ENCODE measurements at places on chromosomes 2 and 18. TPM values are rescaled to one million over a fixed set of nuclear protein-coding genes. Genes with fewer than 3 reads are reported as not detected.

GTF2A1L gene
- not detected for total RNA-seq

DNA sequence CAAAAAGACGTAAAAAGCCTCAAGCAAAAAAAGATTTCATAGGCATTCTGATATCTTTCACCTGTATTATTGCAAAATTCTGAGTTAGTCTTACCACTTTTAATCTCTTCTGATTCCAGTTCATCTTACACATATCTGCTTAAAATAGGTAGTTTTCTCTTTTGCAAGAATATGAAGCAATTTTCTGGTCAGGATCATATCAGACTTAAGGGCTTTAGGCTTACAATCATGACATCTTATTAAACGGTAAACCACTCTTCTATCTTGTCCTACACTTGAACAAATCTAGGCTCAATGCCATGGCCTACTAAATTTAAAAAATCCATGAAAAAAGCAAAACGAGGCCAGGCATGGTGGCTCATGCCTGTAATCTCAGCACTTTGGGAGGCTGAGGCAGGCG, 50.1 kb upstream of the GAREM1 start:
- DNase-seq, result no peak

BMP10 gene
- total RNA-seq, result 0.46 TPM

- DNase-seq, result no peak
Observed at GRCh38 chr2:14079576-14079975, 552.9 kb upstream of the LRATD1 start.

MDH1 gene
- 440 TPM for total RNA-seq

DNA sequence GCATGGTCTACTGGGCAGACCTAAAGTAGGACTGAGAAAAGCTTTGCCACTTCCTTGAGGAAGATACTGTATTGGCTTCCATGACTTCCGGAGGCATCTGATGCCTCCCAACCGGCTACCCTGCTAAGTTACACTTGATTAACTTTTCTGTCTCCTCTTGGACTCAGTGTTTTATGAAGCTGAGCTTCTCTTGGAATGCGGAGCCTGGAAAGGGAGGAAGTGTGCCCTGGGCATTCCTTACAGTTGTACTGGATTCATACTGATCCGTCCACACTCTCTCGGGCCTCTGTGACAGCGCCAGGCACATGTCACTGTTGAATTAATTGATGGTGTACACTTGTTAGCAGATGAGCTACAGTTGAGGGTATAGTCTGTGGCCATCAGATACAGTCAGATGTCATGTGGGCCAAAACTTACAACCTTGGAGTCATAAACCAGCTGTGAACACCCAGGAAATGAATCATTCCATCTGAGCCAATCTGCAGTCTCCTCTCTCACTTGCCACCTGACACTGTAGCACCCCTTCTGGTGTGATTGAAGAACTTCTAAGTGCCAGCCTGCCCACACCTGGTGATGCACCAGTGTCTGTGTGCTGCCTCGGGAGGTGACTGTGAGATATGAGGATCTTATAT, 122.5 kb downstream of the FHOD3 start:
- peak; percentile 99 for DNase-seq

MTIF2 gene
- total RNA-seq, result 63.9 TPM

DNA sequence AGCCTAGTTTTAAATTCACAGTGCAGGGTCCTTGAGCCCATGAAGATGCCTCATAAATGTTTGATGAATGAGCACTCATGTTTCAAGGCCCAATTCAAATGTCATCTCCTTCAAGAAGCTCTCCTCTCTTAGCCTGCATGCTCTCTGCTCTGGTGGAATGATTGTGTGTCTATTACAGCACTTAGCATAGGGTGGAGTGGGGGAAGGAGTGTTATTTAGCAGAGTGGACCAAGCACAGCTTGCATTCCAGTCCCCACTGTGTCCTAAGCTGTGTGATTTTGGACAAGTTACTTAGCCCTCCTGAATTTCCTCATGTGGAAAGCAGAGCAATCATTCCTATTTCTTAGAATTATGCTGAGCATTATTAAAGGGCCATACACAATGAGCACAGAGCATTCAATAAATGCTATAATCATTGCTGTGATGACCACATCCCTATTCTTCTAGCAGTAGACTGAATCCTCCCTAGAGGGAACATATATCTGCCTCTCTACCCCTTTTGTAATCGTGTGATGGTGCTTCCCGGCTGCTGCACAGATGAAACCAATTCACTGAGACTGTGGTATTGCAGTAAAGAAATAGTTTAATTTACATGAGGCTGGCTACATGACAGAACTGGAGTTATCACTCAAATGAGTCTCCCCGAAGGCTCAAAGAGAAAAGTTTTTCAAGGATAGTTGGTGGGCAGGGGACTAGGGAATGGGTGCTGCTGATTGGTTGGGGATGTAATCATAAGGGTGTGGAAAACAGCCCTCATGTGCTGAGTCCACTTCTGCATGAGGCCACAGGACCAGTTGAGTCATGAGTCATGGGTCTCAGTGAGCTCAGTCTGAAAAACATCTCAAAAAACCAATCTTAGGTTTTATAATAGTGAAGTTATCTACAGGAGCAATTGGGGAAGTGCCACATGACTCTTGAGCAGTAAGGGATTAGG, 173.4 kb upstream of the NDUFV2 start:
- no peak for DNase-seq

GRCh38 chr2:236618370-236618769, 48.7 kb downstream of the ACKR3 start:
- no peak for DNase-seq

- DNase-seq, result no peak
Observed at GRCh38 chr2:128366713-128367511, 48.2 kb upstream of the HS6ST1 start.

- no peak for DNase-seq
Observed at GRCh38 chr2:220877897-220878296, 694.2 kb downstream of the EPHA4 start.

DNA sequence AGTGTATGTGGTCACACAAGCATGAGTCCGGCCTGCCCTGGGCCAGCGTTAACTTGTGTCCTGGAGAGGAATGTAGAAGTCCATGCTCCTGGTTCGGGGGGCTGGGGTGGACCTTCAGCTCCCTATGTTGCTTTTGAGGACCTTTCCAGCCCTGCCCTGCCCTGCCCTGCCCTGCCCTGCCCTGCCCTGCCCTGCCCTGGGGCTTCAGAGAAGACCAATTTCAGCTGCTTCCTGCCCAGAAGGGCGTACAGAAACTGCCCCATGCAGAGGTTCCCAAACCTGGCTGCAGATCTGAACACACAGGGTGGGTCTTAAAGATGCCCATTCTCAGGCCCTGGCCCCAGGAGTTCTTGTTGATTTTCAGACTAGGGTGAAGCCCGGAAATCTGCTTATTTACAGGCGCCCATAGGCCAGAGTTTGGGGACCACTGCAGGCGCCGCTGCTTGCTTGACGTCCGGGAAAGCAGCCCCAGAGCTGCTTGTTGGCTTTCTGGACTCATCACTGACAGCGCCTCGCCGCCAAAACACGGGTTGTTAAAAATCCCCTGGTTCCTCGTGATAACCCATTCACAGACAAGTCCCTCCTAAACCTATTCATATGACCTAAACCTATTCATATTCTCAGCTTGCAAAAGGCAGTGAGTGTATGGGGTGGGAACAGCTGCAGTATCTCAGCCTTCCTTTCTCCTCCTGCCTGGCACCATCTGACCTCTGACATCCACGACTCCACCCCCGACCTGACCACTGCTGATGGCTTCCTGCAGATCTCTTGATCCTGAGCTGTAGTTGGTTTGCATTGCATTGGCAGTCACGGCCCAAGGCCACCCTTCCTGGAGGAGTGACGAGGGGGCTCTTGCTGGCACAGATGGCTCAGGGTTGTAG, 198.3 kb downstream of the GLI2 start:
- no peak for DNase-seq

SEPTIN2 gene
- total RNA-seq, result 393 TPM

- DNase-seq, result no peak
Observed at GRCh38 chr2:39269941-39270340, 26.2 kb upstream of the CDKL4 start.

PTH2R gene
- total RNA-seq, result not detected

- DNase-seq, result no peak
Observed at GRCh38 chr2:188297978-188298377, 6.3 kb downstream of the GULP1 start.

CDK5R2 gene
- total RNA-seq, result 0.03 TPM

SERPINB13 gene
- not detected for total RNA-seq

CYP26B1 gene
- 0.02 TPM for total RNA-seq

GRCh38 chr18:44509048-44509447, 171.6 kb upstream of the SETBP1 start:
- no peak for DNase-seq

KLHL30 gene
- 6.3 TPM for total RNA-seq

DNA sequence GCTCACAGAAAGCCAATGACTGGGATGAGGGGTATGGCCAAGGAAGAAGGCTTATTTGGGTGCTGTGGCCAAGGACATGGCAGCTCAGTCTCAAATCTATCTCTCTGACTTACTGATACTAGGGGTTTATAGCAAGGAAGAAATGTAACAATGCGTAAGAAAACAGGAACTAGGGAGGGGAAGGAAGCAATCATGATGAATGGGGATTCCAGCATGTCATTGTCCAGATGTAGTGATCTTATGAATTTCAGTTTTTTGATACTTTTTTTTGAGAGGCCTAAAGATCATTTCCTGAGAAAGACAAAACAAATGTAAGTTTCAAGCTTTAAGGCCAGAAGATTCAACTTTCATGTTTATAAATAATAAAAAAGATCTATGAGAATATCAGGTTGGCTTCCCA, 298.6 kb upstream of the FAM98A start:
- DNase-seq, result no peak

GRCh38 chr18:72652990-72653593, 109.0 kb upstream of the CBLN2 start:
- peak; percentile 5 for DNase-seq

GRCh38 chr2:174122185-174122584, 126.1 kb downstream of the OLA1 start:
- DNase-seq, result no peak

- DNase-seq, result no peak
Observed at GRCh38 chr2:161555826-161556225, 68.4 kb upstream of the SLC4A10 start.

SCYGR4 gene
- not detected for total RNA-seq

DNA sequence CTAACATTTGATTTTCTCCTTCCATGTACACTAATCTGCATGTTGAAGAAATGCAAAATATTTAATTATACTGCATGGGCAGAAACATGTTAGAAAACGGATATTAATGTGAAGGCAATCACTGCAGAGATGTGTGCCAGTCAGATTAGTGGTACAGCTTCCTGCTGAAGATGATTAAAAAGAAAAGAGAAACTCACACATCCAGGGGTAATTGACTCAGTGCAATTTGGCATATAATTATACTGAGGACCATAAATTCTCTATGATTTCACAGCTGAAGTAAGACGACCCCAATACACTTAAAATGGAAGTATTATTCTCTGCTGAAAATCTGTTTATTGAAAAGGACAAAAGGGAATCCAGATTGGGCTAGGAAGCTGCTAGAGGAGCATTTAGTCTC, 243.4 kb downstream of the TGIF1 start:
- no peak for DNase-seq

COLEC11 gene
- total RNA-seq, result not detected

ADCYAP1 gene
- not detected for total RNA-seq

DNA sequence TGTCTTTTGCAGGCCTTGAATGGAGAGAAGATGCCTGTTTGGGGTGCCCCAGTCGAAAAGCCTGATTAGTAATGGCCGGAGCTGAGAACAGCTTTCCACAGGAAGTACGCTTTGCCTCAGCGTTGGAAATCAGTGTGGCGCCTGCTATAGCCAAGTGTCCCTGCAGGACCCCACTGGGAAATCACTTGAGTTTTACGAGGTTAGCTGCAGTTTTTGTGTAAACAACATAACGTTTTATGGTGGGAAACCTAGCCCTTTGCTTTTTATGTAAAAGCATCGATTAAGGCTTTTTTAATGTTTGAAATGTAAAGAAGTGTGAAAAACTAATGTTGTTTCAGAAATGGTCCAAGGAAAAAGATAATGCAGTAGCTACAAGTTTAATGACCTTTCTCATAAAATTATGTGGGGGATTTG, 234.2 kb downstream of the TTC32 start:
- peak; percentile 22 for DNase-seq

DNA sequence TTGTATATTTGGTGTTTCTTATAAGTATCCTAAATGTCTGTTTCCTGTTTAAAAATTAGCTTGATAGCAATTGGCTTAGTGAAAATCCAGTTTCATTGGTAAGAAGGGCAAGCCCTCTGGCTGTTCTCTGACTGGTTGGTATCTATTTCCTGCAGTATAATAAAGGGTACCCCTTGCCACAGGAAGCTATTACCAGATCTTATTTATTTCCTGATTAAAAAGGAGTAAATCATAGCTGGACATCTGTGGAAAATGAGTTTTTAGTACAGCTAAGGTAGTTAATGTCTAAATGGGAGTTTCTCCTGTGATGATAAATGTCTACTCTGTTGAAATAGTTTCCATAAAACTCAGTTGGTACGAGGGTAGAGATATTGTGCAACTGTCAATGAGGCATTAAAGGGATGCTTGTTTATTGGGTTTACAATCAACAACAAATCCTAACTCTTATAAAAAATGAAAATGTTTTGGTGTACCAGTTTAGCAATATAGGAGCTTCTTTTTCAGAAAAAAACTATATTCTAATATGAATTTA, 58.7 kb downstream of the FASTKD2 start:
- no peak for DNase-seq

MARCHF7 gene
- 178 TPM for total RNA-seq

- no peak for DNase-seq
Observed at GRCh38 chr2:99743146-99743545, 253.3 kb upstream of the REV1 start.

TMBIM1 gene
- total RNA-seq, result 170 TPM

- DNase-seq, result no peak
Observed at GRCh38 chr18:32324181-32324580, 134.3 kb downstream of the MEP1B start.

CFAP53 gene
- total RNA-seq, result 0.86 TPM

DNA sequence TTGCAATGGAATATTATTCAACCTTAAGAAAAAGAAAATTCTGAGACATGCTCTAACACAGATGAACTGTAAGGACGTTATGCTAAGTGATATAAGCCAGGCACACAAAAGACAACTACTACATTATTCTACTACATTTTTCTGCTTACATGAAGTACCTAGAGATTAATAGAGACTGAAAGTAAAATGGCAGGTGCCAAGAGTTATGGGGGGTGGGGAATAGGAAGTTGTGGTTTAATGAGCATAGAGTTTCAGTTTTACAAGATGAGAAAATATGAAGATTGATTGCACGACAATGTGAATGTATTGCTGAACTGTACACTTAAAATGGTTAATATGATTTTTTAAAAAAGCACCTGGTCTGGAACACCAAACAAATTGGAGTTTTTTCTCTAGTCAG, 1231.6 kb upstream of the DDX18 start:
- no peak for DNase-seq

DNA sequence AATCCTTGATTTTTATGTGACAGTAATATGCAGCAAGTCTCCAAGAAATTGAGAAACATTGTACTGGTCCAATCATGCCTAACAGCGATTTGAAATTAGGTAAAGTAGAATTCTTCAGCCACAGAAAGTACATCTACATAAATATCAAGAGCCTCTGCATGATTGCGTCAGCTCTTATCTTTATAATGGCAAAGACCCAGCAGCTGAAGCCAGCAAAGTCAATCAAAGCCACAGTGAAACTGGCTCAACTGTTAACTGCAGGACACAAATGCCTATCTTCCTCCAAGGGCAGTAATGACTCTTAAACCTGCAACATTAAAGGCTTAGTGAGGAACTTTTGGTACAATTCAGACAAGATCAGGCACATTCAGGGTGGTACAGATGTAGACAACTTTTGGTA, 102.5 kb downstream of the BARD1 start:
- no peak for DNase-seq
